ENCODE measurements at places on chromosomes 3 and 15.

GRCh38 chr15:78216276-78217104 lies 17.9 kb downstream of the ACSBG1 start:
- DNase-seq, result no peak

DNA sequence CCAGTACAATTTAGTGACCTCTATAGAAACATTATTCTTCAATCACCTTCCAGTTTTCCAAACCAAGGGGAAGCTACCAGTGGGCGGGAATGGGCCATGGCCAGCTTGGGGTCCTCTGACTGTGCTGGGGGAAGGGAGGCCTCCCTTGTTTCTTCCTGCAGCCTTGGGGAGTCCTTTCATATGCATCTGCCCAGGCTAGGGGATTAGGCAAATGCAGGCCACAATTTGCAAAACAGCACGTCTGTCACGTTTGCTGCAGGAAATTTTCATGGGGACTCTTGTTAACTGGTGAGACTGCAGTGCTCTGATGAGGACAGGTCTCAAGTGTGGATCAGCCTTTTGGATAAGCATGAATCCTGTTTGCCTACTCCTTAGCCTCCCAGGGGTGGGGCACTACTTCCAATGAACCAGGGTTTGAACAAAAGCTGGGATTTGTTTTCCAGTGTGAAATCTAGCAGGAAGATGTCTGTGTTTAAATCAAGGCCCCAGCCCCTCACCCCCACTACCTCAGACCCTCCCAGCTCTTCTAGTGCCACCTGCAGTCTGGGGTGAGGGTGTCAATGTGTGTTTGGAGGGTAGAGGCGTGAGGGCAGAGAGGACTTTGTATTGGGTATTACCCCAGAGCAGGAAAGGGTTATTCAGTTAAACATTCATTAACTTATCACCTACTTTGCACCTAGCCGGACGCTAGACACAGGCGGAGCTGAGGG lies 219.9 kb downstream of the OPA1 start:
- DNase-seq, result peak; percentile 91

DNA sequence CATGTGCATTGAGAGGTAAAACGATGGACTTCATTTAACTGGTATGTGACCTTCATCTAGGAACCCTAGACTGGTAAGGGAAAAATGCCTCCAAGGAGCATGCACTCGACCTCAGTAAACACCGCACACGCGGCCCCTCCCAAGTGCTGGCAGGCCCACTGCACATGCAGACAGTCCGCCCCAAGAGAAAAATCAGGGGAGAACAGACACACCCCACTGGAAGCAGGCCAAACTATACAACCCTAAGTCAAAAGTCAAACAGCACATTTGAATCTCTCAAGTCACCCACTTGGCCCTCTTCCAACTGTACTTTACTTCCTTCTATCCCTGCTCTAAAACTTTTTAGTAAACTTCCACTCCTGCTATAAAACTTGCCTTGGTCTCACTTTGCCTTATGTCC lies 250.1 kb upstream of the HES1 start:
- DNase-seq, result no peak

DNA sequence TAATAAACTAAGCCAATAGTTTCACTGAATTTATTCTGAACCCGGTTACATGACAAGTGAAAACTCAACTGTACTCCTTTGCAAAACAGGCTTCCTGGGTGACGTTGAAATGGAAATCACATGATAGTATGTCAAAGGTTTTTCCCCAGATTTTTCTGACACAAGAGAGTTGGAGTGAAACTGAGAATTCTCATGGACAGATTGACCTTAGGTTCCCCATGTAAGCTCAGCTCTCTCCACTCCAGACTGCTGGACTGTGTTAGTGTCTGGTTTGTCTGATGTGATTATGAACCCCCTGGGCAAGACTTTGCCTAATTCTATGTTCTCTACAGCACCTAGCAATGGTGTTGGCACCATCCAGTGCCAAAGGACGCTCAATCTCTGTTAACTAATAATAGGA lies 219.7 kb upstream of the COL8A1 start:
- no peak for DNase-seq

- DNase-seq, result no peak
Observed at GRCh38 chr3:72820415-72820814, 27.8 kb downstream of the SHQ1 start.

Measured in GM23338 (cell line).